ENCODE measurements at places on chromosomes 5 and 9.

DNA sequence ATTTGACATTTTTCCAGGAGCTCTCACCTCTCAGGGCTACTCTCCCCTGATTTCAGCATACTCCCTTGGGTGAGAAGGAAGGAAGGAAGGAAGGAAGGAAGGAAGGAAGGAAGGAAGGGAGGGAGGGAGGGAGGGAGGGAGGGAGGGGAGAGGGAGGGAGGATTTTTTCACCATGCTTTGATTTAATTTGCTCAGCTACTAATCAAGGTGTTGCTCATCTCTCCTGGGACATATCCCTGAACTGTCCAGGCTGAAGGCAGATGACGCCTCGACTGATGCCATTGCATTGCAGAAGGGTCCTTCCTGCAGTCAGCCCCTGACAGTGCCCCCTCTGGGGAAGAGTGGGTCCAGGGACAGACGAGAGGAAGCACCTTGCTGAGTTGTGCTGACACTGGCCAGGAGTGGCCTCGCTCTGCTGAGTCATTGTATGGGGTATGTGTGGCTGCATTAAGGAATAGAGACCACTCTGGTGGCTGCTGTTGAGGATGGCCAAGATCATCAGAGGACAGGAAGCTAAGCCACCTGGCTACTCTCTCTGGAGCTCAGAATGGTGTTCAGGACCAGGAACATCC is 43.6 kb upstream of the CRB2 start:
- no peak for DNase-seq

GRCh38 chr5:120655828-120656435 is 191.8 kb downstream of the PRR16 start:
- no peak for DNase-seq

DNA sequence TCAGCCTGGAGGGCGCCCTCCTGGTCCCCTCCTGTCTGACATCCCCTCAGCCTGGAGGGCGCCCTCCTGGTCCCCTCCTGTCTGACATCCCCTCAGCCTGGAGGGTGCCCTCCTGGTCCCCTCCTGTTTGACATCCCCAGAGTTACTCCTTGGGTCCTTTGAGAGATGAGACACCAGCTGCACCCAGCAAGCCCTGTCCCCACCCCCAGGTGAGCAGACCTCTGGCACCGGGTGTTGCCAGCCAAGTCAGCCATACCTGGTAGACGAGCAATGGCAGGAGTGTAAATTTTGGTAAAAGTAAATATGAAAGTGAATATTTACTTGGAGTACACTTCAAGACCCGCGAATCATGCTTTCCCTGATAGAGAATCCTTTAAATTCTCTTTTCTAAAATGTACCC is 25.4 kb downstream of the EXOC3 start:
- no peak for DNase-seq

DNA sequence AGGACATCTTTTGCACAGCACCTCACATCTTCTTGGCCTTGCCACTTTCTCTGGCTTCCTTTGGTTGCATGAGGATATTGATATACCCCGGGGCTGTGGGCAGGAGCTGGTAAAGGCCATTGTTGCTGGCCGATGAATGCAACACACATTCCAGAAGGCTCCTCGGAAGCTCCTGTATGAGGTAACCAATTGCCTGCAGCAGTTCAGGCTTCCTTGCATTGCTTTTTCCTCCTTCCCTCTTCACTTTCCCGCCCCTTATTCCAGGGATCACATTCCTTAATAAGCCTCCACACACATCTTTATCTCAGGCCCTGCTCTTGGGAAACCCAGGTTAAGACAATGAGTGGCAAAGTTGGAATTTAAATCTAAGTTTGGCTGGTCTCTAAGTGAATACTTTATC is 505.4 kb upstream of the CLINT1 start:
- DNase-seq, result no peak

DNA sequence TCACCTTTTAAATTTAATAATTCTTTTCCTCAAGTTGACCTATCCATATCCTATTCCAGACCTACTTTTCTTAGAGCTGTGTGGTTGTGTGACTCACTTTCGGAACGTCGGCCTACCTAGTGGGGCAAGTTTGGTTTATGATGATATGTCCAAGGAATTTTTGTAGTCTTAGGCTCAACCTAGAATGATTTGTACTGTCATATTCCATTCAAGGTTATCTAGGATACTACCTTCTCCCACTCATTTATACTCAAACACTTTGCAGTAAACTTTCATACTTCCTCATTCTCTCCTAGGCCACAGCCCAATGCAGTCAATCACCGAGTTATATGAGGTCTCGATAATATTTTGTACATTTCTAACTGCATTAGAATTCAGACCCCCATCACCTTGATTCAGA is 61.9 kb downstream of the PIK3R1 start:
- no peak for DNase-seq

DNA sequence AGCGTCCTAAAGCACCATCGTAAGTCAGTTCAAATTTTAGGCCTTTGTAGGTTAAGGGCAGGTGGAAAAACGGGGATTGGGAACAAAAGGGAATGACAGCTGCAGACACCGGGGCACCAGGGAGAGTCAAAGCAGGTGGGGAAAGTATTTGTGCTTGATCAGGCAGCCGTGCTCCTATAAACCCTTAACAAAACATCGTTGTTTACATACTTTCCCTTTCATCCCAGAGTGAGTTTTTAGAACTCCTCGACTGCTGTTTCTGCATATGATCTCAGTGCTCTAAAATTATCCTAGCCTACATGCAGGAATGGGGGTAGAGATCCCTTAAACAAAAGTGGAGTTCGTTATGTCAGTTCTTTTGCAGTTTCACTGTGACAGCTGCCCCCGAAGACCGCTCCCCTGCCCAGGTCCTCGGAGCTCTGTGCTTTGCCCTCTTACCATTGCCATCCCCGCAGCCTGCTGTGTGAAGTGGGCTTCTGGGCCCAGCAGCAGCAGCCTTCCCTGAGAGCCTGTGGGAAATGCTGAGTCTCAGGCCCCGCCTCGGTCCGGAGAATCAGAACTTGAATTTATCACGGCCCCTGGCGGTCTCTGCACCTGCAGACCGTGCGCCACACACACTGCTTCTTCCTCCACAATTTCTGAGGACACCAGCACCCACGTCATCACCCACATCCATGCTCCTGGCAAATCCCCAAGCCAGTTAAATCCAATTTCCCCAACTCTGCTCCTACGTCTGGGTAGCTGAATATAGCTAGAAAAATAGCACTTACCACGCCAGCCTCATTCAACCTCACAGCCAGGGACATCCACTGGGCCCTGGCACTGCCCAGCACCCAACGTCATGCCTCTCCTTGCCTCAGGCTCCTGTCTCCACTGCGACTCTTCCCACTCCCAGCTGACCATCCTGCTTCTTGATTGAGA is 86.8 kb downstream of the NSUN2 start:
- DNase-seq, result no peak

- no peak for DNase-seq
Observed at GRCh38 chr5:161471211-161471950, 75.1 kb downstream of the GABRB2 start.

GRCh38 chr9:91698266-91698665 is 251.8 kb downstream of the ROR2 start:
- DNase-seq, result no peak

GRCh38 chr5:179115845-179116524 is 55.8 kb downstream of the ZNF354C start:
- no peak for DNase-seq
